ENCODE measurements at places on chromosomes 7 and 10. TPM values are rescaled to one million over a fixed set of nuclear protein-coding genes. Genes with fewer than 3 reads are reported as not detected.

Gene UCN3
- not detected for polyA plus RNA-seq

Gene C10orf105
- polyA plus RNA-seq, result 0.22 TPM

Gene HOXA7
- 5.2 TPM for polyA plus RNA-seq

Gene CRTAC1
- polyA plus RNA-seq, result 0.49 TPM

Gene SFRP5
- polyA plus RNA-seq, result 0.67 TPM

Gene PDK4
- polyA plus RNA-seq, result 387 TPM

Gene MGMT
- 28.1 TPM for polyA plus RNA-seq

Gene CHRM2
- polyA plus RNA-seq, result not detected

Gene DYNC1I1
- 4.8 TPM for polyA plus RNA-seq

Gene PHKG1
- 5.1 TPM for polyA plus RNA-seq

Gene OPN4
- 0.34 TPM for polyA plus RNA-seq

Gene ITPRID1
- not detected for polyA plus RNA-seq

Gene DRGX
- polyA plus RNA-seq, result not detected

Gene HKDC1
- 2.6 TPM for polyA plus RNA-seq

Gene FIGNL1
- 1.3 TPM for polyA plus RNA-seq

Gene ABCF2
- polyA plus RNA-seq, result 20.1 TPM

Gene C7orf33
- polyA plus RNA-seq, result not detected

Gene KLF6
- polyA plus RNA-seq, result 325 TPM

Gene SPDYE16
- 0.10 TPM for polyA plus RNA-seq

Gene CAMK2B
- 1.3 TPM for polyA plus RNA-seq

Gene STEAP1B
- 0.14 TPM for polyA plus RNA-seq

Gene FAM25C
- not detected for polyA plus RNA-seq

Gene TRIL
- polyA plus RNA-seq, result 0.45 TPM

Gene LHFPL3
- not detected for polyA plus RNA-seq

Gene AKR1C4
- polyA plus RNA-seq, result not detected

Gene CACNA2D1
- polyA plus RNA-seq, result 9.2 TPM

Gene SAMD9L
- polyA plus RNA-seq, result 4.9 TPM

Gene MEPCE
- polyA plus RNA-seq, result 20.5 TPM

Gene TAS2R41
- not detected for polyA plus RNA-seq

Gene CPVL
- 2.6 TPM for polyA plus RNA-seq

Gene H2BK1
- not detected for polyA plus RNA-seq

Gene PDGFA
- polyA plus RNA-seq, result 9.9 TPM
